ENCODE measurements at places on chromosomes 2 and 18.

GRCh38 chr2:7742301-7742700, 825.1 kb downstream of the RNF144A start:
- DNase-seq: no peak

GRCh38 chr2:70078384-70078783, 8.9 kb upstream of the PCBP1 start:
- no peak for DNase-seq

DNA sequence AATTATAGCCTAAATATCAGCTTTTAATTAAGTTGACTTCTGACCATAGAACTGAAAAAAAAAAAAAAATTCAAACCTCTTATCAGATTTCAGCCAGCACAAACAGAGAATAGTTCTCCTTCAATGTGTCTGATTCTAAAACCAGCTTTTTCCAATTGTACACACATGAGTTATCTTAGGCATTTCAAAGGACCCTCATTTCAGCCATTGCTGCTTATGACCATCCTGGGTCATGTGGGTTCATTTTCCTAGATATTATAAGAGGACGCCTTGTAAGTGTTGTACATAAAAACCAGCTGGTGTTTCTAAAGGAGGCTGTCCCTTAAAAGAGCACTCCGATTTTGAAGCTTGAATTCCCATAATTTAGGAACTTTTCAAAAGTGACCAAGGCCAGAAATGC, 62.3 kb upstream of the DYNC1I2 start:
- no peak for DNase-seq

DNA sequence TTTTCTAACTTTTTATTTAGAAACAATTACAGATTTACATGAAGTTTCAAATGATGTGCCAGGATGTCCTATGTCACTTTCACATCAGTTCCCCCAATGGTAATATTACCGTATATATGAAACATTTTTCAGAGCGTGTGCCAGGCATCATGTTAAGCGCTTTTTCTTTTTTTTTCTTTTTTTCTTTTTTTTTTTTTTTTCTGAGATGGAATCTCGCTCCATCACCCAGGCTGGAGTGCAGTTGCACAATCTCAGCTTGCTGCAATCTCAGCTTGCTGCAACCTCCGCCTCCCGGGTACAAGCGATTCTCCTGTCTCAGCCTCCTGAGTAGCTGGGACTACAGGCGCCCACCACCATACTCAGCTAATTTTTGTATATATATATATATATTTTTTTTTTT, 5.6 kb upstream of the PPP4R1 start:
- no peak for DNase-seq

- no peak for DNase-seq
Observed at GRCh38 chr2:72994991-72995380, 76.5 kb downstream of the SFXN5 start.

DNA sequence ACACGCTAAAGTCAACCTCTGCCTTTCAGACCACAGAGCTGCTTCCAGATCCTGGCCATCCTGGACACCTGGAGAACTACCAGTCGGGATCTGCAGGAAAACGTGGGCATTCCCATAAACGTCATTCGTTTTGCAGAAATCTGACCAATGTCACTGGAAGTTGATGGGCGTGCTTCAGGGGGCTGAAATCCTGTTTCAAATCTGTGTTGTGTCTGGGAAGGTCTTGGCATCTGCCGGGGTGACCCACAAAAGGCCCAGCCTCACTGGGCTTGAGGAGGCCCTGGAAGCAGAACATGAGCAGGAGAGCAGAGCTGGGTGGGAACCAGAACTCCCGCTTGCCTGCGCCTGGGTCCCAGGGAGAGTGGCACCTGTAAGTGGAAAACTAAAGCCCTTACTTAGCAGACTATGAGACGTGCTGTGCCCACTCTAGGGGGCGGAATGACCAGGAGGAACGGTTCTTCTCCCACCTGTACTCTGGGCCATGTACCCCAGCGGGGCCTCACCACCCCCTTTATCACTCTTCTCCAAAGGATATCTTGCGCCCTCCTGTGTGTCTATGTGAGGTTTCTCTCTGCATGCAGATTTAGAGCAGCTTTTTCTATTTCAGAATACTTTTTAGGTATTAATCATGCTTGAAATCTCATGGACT, 200.9 kb downstream of the FAM210A start:
- no peak for DNase-seq

- no peak for DNase-seq
Observed at GRCh38 chr2:215794829-215795546, 218.4 kb downstream of the MREG start.

DNA sequence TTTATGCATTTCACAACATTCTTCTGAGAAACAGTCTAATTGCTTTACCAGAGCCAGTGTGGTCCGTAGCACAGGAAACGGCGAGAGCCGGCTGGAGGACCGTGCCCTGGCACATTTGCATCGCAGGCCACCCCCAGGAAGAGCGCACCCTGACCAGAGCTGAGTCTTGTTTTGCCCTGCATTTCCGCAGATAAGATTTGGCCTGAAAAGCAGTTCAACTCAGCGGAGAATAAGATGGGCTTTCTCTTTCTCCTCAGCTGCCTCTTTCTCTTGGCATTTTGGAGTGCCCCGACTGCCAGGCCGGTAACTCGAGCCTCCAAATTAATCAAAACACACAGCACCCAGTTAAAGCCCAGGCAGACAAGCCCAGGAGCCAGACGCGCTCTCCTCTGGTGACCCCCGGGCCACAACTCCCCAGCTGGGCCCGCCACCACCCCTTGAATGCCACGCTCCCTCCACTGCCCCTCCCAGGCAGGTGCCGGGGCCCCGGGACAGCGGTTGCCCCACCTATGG, 464 bp downstream of the COL4A4 start:
- no peak for DNase-seq
